ENCODE measurements at places on chromosomes 2 and 18.

DNA sequence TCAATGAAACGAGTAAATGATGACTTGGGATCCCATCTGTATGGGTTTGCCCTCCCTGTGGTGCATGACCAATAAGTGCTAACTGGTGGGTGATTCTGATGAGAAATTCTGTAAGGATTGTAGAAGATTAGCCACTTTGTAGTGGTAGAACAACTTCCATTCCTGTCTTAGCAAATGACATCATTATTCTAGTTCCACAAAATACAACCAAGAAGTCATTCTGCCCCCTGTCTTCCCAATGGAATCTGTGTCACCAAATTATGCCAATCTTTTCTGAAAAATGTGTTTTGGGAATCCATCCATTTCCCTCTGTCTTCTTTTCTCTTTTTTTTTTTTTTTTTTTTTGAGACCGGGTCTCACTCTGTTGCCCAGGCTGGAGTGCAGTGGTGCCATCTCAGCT, 48.4 kb downstream of the SLC38A11 start:
- no peak for DNase-seq

- DNase-seq, result no peak
These were observed 15.8 kb upstream of the VRK2 start for GRCh38 chr2:58030771-58031170.

DNA sequence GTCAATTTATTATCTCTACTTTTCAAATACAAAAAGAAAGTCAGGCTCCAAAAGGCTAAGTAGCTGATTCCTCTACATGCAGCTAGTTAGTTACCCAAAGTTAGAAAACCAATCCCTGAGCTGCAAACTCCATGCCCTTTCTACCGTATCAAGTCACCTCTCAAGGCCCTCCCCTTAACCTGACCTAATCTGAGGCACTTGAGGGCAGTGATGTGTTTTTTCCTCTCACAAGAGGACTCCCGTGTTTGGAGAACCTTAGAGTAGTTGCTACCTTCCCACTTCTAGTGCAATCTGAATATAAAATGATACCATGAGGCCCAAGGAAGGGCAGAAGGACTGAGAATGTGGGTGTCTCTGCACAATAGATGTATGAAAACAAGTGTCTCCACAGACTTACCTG, 907.9 kb upstream of the CELF4 start:
- no peak for DNase-seq

GRCh38 chr2:133717497-133717896, 149.2 kb upstream of the NCKAP5 start:
- no peak for DNase-seq

- DNase-seq, result peak; percentile 12
These were observed 123.8 kb downstream of the CELF4 start for GRCh38 chr18:37441821-37442220.

DNA sequence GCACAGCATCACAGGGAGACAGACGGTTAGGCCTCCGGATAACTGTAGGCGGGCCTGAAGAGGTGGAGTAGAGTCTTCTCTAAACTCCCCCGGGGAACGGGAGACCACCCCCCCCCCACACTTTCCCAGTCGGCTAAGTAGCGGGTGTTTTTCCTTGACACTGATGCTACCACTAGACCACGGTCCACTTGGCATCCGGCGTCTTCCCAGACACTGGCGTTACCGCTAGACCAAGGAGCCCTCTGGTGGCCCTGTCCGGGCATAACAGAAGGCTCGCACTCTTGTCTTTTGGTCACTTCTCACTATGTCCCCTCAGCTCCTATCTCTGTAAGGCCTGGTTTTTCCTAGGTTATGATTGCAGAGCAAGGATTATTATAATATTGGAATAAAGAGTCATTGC, 25.7 kb upstream of the NCL start:
- DNase-seq, result no peak

DNA sequence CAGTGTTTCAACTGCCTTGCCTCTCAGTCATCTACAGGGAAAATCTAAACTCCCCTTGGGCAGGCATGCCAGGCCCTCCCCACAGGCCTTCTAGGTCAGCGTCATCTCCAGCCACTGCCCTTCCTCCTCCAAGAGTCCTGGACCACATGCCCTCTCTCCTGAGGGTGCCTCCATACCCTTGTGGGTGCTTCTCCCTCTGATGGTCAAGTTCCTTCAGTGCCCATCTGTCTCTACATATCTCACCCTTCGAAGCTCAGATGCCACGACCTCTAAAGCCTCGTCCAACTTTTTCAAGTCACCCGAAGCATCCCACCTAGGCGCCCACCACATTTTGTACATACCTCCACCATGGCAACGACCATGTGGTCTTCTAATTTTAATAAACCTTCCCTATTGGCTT, 22.6 kb upstream of the TMEM247 start:
- DNase-seq, result no peak

- no peak for DNase-seq
These were observed 219.7 kb upstream of the STK17B start for GRCh38 chr2:196391149-196391479.

GRCh38 chr2:227079726-227080125, 84.3 kb downstream of the COL4A4 start:
- DNase-seq, result no peak

DNA sequence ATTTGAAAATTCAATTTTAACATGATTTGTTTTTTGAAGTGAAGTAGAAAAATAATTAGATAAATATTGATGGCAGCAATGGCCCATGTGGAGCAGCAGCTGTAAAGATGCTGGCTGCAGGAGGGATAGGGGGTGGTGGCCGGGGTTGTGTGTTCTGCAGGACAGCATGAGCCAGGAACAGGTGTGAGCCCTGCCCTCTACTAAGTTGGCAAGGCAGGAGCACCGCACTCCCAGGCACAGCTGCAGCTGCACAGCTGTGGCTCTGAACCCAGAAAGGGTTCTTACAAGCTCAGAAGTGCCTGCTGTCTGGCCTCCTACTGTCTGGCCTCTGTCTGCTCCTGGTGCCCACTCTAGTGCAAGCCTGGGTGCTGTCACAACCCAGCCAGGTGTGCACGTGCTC, 10.0 kb upstream of the DUSP19 start:
- no peak for DNase-seq

DNA sequence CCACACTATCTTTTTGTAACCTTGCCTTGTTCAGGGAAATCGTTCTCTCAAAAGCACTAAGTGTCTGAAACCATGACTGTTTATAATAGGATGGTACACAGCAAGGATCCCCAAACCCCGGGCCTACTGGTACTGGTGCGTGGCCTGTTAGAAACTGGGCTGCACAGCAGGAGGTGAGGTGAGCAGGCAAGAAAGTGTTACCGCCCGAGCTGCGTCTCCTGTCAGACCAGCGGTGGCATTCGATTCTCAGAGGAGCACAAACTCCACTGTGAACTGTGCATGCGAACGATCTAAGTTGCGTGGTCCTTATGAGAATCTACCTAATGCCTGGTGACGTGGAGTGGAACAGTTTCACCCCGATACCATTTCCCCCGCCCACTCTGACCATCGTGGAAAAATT, 81.8 kb upstream of the KCNJ3 start:
- DNase-seq, result no peak

- DNase-seq, result no peak
These were observed 33.0 kb downstream of the COMMD1 start for GRCh38 chr2:61938511-61938910.

DNA sequence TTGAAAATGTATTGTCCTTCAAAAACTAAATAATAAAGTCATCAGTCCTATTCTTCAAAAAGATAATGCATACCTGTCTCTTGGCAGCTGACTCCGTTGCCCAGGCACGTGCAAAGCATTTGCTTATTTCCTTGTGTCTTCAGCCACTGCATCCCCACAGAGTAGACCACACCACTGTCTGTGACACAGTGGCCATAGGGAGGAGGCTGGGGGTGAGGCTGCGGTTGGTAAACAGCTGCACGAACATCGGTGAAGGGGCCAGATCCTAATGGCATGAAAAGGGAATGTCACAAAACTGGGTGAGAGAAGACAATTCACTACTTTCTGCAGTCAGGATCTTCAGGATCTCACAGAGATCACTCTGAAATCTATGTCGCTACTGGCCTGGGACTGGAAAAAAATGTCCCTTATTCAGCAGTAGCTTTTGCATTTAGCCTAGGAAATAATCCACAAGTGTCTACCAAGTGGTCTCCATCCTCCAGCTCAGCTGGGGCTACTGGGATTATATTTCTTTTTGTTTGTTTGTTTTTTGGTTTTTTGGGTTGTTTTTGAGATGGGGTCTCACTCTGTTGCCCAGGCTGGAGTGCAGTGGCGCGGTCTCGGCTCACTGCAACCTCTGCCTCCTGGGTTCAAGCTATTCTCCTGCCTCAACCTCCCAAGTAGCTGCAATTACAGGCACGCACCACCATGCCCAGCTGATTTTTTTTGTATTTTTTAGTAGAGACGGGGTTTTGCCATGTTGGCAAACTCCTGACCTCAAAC, 10.7 kb downstream of the FN1 start:
- no peak for DNase-seq

GRCh38 chr2:9262671-9263171, 56.1 kb downstream of the ASAP2 start:
- DNase-seq, result no peak

DNA sequence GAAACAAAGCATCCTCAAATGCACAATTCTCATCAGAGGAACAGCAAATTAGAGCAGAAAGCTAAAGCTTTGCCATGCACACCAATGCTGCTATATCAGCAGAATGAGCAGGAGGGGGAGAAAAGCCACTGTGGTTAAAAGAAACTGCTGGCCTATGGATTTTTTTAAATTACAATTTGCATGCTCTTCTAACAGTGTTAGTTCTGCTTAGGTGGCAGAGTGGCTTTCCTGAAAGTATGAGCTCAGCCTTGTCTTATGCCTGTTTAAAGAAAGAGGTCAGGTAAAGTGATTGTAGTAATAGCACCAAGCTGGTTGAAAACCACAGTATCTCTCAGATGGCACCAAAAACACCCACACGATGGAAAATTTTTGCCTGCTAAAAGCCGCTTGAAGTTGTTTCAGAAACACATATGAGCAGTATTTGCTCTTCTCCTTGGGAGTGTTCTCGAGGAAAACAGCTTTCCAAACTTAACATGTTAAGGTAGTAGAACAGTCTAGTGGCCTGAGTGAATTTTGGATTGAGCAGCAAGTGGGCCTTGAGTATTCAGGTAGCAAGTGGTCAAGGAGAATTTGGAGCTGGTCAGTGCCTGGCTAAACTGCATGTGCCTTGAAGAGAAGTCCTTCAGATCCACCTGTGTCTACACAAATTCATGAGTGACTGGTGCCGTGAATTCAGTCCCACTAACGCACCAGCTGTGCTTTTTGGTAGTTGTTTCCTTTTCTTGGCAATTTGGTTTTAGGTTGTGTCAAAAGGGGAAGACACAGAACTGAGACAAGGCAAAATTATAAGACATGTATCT, 19.6 kb upstream of the NDUFV2 start:
- DNase-seq, result no peak

GRCh38 chr2:171882089-171882769, 11.8 kb downstream of the SLC25A12 start:
- no peak for DNase-seq

DNA sequence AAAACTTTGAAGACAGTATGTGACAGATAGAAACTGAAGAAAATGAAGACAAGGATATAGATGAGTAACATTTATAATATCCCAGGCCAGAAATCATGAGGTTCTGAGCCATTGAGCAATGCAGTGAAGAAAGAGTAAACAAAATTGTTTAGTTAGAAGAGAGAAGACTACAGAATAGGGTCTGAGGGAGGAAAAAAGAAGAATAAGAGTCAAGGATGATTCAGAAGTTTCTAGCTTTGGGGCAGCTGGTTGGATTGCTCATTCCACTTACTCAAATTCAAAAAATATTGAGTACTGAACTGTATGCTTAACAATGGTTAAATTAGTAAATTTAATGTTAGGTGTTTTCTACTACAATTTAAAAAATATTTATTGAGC, 155.0 kb upstream of the OTX1 start:
- no peak for DNase-seq

- peak; percentile 31 for DNase-seq
These were observed 3.7 kb upstream of the SP9 start for GRCh38 chr2:174330945-174331594.

DNA sequence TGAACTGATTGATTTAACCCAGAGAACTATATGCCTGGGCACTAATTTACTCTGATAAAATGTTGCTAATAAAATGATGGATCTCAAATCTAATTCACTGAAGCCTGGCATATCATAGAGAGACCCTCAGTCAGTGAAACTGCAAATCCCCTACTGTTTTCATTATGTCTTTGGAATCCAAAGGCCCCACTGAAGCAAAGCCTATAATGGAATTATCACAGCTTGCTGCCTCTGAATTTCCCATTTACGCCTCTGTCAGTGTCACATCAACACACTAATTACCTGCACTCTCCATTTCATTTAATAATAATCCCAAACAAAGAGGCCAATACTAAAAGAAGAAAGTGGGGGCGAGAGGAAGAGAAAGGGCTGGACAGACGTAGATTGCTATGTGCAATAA, 470.9 kb downstream of the MBD2 start:
- DNase-seq, result peak; percentile 19

- DNase-seq, result no peak
These were observed 513.6 kb downstream of the STK39 start for GRCh38 chr2:167733747-167734146.

GRCh38 chr2:833180-833579, 117.5 kb upstream of the SNTG2 start:
- DNase-seq, result no peak
